ENCODE measurements at places on chromosomes 13 and 19.

GRCh38 chr13:48125794-48126228, 30.9 kb upstream of the MED4 start:
- DNase-seq: no peak

GRCh38 chr13:97686594-97686993, 252.6 kb downstream of the RAP2A start:
- no peak for DNase-seq

DNA sequence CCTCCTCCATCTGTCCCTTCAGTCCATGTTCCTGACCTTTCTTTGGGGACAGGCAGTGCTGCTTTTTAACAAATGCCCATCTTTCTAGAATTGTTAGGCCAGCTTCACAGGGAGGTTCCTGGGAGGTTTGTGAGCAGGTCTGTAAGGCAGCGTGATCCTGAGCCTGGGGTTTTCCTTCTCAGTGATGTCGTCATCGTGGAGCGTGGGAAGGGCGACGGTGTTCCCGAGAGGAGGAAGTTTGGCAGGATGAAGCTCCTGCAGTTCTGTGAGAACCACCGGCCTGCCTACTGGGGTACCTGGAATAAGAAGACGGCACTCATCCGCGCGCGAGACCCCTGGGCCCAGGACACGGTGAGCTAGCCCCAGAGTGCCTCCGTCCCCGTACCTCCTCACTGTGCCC, 26.8 kb downstream of the CHAF1A start:
- no peak for DNase-seq

- no peak for DNase-seq
These were observed 21.1 kb downstream of the TLE2 start for GRCh38 chr19:3007975-3008374.

- no peak for DNase-seq
These were observed 22.8 kb upstream of the RNF17 start for GRCh38 chr13:24741016-24741662.

DNA sequence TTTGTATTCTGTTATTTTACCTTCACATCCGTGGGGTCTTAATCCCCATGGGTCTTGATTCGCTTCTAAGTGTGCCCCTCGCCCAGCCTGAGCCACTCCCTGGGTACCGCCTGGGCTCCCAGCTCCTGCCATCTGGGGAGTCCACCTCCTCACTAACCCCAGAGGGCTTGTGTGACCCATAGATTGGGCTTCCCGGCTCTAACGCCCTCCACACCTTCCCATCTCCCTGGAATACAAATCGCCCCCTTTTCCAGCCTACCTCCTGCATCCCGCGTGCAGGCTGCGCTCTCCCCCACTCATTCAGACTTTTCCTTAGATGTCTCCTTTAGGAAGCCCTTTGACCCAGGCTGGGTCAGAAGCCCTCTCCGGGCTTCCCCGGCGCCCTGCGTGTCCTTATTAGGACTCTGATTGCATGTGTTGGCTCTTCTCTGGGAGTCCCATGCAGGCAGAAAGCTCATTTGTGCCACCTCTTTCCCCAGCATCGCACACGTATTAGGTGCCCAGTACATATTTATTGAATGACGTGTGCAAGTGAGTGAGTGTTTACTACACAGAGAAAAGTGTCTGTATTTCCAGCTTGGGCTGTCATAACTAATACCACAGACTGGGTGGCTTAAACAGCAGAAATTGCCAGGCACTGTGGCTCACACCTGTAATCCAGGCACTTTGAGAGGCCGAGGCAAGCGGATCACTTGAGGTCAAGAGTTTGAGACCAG, 757 bp downstream of the CCDC124 start:
- no peak for DNase-seq

- DNase-seq: no peak
These were observed 66.9 kb upstream of the DOCK9 start for GRCh38 chr13:99044764-99045163.
